ENCODE measurements at places on chromosomes 7 and 10.

GRCh38 chr7:101778026-101778580 is 39.3 kb upstream of the CUX1 start:
- DNase-seq = no peak

GRCh38 chr10:99916776-99917175 is 93.0 kb downstream of the DNMBP start:
- DNase-seq = no peak

GRCh38 chr10:35327790-35328403 is 8.4 kb upstream of the CCNY start:
- DNase-seq = no peak

DNA sequence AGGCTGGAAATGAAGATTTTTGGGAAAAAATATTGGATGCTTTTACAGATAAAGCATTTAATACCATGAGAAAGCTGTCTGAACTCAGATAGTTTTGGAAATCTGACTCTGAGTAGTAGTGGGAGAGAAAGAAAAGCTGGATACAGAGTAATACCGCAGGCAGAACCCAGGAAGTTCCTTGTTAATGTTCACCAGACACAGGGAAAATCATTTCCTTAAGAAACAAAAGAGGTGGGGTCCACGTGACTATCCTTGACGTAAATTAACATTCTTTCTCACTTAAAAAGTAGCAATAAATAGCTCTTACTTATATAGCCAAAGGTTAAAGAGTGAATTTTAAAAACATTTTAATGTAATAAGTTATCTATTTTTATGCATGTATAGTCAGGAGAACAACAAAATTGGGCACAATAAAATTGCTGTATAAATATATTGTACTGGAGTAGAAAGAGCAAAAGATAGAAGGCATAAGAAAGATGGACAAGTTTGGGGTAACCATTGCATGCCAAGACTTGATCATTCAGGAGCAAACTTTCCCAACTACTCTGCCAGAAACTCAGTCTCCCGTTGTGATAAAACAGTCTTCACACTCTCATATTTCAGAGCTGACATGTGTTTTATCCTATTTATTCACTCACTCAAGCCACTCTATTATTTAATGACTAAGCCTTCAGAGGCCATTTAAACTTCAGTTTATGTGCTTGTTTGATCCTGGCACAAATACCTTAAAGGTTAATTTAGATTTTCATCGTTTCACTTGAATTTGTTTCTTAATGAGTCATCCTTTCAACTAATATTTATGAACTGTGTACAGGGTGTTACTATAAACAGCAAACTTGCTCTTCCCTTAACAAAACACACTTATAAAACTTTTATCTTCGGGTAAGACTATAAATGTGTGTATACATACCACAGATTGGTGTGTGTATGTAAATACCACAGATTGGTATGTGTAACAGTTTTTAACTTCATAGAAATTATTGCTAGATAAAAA is 143.1 kb downstream of the GNAI1 start:
- no peak for DNase-seq

GRCh38 chr7:101856473-101857357 is 39.3 kb downstream of the CUX1 start:
- peak; percentile 57 for DNase-seq

- DNase-seq = no peak
Observed at GRCh38 chr10:35564341-35564968, 40.7 kb upstream of the GJD4 start.

GRCh38 chr7:148173369-148173768 is 417.2 kb upstream of the C7orf33 start:
- peak; percentile 99 for DNase-seq

GRCh38 chr7:94195813-94196212 is 191.7 kb upstream of the BET1 start:
- DNase-seq = no peak

- DNase-seq = no peak
Observed at GRCh38 chr10:110175406-110175805, 32.0 kb upstream of the MXI1 start.

- no peak for DNase-seq
Observed at GRCh38 chr10:109774121-109774440, 149.2 kb downstream of the XPNPEP1 start.

Data from NCI-H2081 (cell line).